ENCODE measurements at places on chromosomes 3 and 15.

- DNase-seq: peak; percentile 34
Measured at GRCh38 chr3:173690542-173691180, 293.1 kb downstream of the NLGN1 start.

DNA sequence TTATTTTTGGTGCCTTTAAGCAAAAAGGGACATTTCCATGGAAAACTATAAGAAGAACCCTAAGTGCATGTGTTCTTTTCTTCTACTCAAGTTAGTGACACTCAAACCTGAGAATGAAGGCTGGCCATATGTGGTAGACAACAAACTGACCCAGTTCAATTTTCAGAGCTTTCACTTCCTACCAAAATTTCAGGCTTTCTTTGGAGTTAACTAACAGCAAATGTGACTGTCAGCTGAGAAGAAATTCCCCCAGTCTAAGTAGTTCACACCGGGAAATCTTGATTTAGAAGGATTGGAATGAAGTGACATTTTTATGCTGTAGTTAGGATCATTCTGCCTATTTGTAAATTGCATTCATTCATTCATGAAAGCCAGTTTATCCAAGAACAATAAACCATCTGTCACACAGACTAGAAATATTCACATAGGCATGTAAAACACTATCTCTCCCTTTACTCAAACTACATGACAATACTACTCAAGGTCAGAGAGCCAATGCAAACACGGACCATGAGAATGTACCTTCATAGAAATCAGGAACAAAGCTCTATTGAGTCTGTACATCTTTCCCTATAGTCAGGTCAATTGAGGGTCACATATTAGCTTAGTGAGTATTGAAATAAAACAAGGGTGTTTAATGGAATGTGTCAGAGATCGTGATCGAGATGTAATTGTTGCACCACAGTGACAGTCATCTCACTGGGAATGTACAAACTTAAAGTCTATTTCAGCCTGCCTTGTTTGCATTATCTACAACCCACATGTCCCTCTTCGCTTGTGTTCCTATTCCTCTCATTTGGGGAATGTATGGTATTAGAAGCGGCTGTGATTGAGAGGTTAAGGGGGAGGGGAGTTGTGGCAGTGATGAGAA lies 113.8 kb upstream of the TGFBR2 start:
- DNase-seq: no peak

DNA sequence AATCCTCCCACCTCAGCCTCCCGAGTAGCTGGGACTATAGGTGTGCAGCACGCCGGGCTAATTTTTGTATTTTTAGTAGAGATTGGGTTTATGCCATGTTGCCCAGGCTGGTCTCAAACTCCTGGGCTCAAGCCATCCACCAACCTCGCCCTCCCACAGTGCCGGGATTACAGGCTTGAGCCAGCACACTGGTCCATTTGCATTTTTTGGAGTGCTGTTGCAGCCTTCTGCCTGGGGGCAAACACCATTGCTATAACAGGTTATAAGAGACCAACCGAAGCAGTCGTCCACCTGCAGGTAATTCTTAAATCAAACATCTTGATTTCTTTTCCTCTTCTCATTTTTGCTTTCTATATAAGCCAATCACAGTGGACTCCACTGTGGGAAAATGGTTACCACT lies 27.7 kb downstream of the ACKR4 start:
- DNase-seq: no peak

DNA sequence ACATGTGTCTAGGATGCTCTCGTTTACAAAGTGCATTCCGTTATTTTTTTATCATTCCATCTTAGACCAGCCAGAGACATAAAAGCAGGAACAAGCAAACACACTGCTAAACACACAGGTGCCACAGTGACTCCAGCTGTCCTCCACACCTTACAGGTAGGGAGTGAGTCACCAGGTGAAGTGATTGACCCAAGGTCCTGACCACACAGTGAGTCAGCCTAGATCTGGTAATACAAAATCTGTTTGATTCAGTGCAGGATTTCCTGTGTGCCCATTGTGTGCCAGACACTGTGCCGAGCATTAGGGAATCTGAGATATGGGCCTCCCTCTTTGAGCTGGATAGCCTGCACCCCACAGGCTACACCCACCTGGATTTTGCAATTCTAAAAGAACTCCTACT lies 16.7 kb upstream of the BFSP2 start:
- DNase-seq: peak; percentile 90

DNA sequence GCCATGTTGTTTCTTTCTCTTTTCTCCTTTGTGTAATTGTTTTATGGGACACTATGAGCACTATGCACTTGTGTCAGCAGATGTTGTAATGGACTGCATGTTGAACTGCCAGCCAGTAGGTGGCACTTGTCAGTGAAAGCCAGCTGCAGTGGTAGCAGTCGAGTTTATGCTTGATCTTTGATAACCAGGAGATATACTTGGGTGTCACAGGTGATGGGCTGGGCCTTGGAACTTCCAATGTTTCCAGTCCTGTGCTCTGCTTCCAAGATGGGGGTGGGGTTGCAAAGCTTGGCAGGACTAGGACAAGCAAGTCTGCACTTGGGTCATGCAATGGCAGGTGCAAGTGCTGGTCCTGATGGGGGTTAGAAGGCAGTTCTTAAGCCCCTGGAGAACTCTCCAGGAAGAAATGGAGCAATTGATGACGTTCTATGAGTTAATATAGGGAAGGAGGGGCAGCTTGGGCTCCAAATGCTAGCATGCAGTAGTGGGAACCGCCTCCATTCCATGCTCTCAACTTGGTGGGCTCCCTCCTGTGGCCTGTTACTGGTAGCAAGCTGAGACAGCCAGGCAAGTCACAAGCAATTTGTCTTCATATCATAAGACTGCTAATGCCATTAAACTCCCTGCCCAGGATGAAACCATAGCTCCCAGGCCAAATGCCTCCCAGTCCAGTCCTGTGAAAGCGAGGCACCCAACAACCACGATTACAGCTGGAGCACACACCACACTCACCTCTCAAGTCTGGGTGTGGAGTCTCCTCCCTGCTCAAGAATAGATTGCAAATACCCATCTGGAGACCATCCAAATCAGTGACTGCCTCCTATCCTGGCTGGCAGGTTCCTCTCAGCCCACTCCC lies 287.2 kb downstream of the CGGBP1 start:
- peak; percentile 35 for DNase-seq

DNA sequence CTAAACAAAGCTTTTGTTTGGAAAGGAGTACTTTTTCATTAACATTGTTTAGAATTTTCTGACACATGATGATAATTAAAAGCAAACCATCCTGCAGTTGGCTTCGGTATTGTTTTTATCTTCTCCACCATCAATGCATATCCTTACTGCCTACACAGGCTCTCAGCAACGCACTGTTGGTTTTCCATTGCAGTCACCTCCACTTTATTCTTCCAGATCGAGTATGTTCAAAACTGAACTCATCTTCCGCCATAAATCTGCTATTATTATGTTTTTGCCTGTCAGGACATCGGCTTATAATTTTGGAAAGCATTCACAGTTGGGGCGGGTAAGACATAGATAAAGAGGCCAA lies 589 bp upstream of the SENP5 start:
- DNase-seq: no peak

DNA sequence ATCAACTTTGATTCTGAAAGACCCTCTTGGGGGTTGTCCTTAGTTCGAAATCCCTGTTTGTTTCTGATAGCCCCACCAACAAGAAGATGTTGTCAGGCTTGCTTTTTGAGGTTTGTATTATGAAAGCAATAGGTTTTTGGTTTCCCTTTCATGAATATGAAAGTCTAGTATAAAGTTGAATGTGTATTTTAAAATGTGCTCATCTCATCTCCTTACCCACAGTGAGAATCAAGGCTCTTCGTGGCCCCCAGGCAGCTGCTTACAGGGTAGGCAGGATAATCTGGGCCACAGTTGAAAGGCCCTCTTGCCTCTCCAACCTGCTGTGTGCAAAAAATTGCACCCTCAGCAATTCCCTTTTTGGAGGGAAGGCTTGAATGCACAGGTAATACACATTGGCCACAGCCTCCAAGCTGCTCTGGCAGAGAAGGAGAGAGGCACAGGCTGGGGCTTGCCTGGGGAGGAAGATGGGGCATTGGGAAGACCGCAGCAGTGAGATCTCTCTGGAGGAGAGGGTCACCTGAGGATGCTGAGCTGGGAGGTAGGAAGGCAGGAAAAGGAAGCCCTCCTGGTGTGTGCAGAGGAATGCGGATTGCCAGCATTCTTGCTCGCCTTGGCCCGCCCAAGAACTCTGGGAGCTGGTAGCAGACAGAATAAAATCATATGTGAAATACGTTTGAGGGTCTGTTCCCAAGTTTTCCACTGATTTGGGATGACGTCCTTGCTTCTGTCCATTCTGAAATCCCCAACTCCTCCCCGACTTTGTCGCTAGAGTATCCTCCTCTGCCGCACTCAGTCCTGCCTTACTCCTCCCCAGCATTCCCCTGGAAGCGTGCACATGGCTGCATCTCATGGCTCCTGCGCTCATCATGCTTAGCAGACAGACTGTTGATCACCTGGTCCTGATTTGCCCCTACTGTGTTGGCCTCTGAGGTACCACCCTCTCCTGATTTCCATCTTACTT lies 196.4 kb downstream of the RPLP1 start:
- DNase-seq: no peak

GRCh38 chr3:13835246-13835645 lies 44.6 kb downstream of the WNT7A start:
- no peak for DNase-seq

DNA sequence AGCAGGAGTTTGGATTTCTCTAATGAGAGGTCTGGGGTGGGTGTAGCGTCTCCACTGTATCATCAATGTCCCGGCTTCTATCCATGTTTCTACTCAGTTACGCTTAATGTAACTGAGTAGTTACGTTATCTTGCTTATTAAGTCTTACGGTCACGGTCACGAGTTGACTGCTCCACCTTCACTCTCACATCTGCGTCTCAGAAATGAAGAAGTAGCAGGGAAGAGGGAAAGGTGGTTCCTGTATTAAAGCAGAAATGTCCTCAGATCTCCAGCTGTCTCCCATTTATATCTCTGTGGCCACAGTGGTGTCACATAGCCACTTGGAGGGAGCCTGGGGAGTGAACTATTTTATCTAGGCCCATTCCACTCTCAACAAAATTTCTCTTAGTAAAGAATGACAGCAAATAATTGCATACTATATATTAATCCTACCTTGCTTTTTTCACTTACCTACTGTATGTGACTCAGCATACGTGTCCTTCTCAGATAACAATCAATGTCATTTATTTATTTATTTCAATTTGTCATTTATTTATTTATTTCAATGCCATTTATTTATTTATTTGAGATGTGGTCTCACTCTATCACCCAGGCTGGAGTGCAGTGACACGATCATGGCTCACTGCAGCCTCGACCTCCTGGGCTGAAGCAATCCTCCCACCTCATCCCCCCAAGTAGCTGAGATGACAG lies 39.7 kb upstream of the RNU6-1 start:
- no peak for DNase-seq

DNA sequence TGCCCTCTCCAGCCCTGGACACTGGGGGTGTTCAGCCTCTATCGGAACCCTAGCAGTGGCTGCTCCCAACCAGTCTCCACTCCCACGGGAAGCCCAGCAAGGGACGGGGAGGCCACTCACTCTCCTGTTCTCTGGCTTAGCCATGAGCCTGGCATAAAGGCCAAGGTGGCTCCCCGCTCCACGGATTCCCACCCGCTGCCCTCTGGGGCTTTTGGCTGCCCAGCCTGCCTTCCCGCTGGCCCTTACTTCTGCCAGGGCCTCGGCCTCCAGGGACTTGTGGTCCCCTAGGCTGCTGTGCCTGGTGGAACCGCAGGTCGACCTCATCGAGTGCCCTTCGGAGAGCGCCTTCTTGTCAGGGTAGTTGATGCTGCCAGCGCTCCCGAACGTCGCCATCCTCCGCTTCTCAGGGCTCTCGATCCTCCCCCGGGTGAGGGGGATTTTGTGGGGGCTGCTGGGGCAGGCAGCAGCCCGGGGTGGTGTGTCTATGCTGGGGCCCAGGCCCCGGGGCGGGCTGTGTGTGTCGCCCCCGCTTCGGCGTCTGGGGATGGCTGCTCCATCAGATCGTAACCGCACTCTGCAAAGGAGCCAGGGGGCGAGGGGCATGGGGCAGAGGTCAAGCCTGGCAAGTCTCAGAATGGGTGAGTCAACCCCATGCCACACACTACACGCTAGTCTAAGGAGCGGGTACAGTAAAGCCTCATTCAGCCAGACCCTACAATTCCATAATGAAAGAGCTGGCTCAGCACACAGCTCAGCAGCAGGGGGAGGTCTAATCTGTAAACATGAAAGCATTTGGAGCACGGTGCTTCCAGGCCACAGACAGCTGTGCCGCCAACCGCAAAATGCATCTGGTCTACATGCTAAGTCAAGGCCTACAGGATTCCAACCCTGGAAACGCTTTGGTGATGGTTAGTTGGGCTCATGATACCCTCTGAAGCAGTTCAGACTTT lies 27.3 kb upstream of the RAD18 start:
- DNase-seq: no peak

DNA sequence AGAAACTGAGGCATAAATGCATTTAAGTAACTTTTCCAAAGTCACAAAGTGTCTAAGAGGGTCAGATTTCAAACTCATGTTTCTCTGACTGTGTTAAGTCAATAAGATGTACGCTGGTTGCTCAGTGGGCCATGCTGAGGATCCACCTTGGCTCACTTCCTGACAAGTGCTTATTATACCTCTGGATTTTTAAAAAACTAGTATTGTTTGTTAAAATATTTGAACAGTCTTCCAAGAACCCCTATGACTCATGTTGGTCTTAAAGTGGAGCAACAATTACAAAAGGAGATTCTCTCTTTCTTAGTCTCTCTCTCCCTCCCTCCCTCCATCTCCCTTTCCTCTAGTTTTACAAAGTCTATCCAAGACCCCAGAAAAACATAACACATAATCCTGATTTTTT lies 1050.2 kb downstream of the AGBL1 start:
- DNase-seq: no peak

- DNase-seq: peak; percentile 43
Measured at GRCh38 chr3:149330609-149331331, 2.7 kb downstream of the TM4SF18 start.

- DNase-seq: no peak
Measured at GRCh38 chr3:50211930-50212329, 6.9 kb downstream of the SLC38A3 start.

- DNase-seq: peak; percentile 75
Measured at GRCh38 chr3:64238971-64239667, 13.9 kb upstream of the PRICKLE2 start.

DNA sequence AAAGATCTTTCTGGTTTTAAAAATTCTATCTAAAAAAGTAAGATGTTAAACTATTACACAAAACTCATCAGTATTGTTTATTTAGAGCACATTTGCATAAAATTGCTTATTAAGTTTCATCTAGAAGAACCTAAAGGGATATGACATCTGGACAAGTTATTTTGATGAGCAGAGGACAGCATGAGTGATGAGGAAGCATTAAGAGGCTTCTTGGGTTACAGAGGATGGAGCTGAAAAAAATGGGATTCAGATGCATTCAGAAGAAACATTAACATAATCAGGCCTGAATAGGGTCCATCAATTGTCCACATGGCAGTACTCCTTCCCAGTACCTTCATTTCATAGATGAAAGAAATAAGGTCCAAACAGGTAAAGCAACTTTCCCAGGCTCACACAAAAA lies 41.6 kb downstream of the IMPG2 start:
- no peak for DNase-seq

GRCh38 chr15:76359152-76359551 lies 22.6 kb downstream of the ISL2 start:
- DNase-seq: no peak
